ENCODE measurements at places on chromosomes 2 and 18.

GRCh38 chr18:5534845-5535244 is 9.0 kb downstream of the EPB41L3 start:
- no peak for DNase-seq

DNA sequence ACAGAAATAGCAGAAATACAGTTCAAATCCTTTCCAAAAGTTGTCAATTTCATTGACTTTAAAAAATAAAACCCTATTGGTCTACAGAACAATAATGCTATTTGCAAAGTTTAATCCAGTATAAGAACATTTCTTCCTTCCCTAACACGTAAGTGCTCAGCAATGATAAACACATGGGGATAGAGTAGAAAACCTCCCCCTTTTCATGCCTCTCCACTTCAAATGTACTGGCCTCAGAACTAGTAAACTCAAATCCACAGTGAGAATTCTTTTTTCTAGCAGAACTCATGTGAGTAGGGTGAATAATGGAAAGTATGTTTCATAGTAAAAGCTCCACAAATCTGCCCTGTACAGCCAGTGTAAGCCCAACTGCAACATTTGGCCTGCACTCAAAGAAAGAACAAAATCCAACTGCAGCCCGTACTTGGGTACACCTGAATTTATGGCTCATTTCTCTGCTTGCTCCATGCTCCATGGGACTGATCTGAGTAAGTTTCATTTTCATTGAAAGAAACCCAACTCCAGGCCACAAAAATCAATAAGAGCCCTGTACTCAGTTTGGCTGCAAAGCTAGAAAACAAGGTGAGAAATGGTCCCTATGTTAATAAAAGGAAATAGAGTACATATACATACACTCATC is 115.0 kb upstream of the RMDN2 start:
- no peak for DNase-seq

DNA sequence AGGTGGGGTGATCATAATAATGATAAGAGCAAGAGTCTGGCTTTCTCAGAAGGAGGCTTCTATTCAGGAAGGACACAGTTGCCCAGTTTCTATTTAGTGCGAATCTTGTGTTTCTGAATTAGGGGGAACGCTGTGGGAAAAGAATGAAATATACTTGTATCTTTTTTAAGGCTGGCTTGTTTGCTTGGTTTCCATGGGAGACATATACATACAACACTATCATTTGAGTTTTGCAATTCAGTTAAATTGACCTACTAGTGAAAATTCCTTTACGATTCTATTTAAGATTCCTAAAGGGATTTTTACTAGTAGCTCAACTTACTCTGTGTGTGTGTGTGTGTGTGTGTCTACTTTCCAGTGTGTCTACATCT is 24.7 kb upstream of the ANKRD62 start:
- DNase-seq = no peak

DNA sequence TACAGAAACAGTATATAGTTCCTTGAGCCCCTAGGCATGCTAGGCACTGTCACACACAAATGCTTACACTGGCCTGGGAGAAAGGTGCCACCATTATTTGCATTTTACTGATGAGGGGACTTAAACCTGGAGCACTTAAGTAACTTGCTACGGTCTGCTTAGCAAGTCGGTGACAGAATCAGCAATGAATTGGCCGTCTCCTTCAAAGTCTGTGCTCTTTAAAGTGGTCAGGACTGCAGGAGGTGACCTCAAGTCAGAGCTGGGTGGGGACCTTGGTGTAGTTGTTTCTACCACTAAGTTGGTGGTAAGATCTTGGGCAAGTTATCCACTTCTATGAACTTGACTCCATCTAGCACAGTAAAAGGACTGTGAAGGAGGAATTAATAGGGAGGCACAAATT is 34.8 kb downstream of the PTPRM start:
- no peak for DNase-seq

DNA sequence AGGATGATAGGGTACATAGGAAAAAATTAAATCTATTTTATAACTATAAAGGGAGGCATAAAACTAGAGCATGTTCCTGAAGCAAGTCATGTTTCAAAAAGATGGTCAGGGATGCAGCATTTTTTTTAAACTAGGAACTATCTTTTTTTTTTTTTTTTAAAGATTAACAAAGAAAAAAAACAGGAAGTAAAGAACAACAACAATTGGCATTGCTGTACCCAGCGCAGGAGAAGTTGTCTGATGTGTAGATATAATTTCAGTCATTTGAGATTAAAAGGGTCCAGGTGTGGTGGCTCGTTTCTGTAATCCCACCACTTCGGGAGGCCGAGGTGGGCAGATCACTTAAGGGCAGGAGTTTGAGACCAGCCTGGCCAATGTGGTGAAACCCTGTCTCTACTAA is 41.5 kb downstream of the PMAIP1 start:
- no peak for DNase-seq

DNA sequence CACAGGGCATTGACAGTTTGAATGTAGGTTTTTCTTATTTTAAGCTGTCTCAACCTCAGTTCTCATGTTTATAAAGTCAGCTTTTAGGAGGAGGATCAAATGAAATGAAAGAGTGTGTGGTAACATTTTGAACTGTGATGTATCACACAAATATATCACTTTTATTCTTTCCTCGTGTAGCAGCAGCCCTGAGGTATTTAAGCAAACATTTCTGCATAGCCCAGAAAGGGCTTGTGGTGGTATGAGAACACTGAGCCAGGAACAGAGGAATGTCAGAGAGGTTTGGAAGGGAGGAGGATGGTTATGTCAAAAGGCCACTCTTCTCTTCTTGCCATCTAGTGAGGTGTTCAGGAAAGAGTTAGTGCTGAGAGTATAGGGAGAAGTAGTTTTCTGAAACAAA is 150.2 kb downstream of the PARD3B start:
- DNase-seq = no peak

GRCh38 chr18:63590373-63590772 is 3.2 kb downstream of the SERPINB13 start:
- no peak for DNase-seq

- no peak for DNase-seq
Measured at GRCh38 chr18:75752740-75753263, 325.3 kb upstream of the SMIM21 start.

- no peak for DNase-seq
Measured at GRCh38 chr2:36337354-36337753, 18.2 kb upstream of the CRIM1 start.

DNA sequence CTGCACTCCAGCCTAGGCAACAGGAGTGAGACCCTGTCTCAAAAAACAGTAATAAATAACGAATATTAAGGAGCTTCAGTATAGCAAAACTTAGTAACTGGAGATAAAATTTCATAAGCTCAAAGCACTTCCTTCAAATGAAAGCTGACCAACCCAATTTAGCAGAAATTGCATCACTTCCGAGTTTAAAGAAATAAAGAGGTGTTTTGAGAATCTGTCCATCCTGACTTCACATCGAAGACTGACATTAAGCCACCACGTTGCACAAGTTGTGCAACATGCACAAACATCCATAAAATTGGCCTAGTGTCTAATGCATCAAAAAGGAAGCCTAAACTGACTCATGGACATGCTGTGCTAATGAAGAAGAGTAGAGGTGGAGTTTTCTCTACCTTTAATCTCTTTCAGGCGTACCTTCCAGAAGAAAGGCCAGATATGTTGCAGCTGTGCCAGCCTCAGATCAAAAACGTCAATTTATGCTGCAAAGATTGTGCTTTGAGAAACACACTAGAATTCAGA is 7.7 kb upstream of the DSG3 start:
- DNase-seq = no peak

GRCh38 chr2:25521126-25521525 is 152.3 kb downstream of the DTNB start:
- no peak for DNase-seq

GRCh38 chr18:22074282-22075070 is 94.9 kb upstream of the GATA6 start:
- no peak for DNase-seq

- DNase-seq = no peak
Measured at GRCh38 chr2:1448009-1448408, 34.7 kb downstream of the TPO start.

GRCh38 chr2:182064019-182064778 is 78.5 kb downstream of the PPP1R1C start:
- no peak for DNase-seq

DNA sequence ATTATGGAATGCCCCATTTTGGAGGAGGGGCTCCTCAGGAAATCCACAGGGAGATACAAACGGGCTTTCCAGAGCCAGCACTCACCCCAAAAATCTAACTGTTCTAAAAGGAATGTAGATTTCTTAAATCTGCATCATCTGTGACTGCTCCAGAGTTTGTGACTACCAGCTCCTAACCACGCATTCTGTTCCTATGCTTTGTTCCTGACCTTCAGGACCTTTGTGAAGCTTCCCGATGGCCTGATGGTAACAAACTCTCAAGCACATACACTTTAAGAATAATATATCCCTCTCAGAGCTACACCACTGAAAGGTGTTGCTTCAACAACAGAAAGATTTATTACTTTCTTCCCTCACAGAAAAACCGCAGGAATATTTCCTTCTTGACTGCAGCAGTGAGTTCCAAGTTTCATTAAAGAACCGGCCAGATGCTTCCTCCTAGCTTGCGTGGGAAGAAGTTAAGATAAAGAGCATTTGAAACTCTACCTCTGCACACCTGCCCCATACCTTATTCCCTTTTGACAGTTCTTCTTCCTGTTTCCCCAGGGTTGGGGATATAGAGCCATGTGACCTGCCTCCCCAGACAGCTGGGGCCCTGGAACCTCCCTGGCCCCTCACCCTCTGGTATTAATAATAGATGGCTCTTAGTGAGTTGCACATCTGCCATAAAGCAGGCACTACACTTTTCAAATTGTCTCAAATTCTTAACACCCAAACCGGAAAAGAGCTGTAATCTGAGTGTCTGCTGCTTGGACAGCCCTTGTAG is 40.2 kb upstream of the EML4 start:
- no peak for DNase-seq

GRCh38 chr18:75066021-75066880 is 142.7 kb downstream of the PTGR3 start:
- DNase-seq = no peak

DNA sequence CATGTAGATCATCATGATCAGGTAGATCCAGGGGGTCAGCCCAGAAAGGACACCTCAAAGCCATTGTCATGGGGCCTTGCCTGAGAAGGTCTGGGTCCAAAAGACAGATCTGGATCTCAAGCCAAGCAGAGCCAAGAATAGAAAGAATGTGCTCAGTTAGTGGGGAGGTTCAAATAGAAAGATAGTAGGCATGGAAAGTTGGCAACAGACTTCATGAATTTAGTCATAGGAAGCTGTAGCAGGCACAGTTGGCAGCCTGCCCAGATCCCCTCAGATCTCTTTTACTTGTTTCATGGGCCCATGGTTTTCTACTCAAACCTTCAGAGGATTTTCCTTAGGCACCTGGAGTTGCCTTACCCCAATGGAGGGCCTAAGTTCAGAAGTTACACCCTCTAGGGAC is 767.0 kb downstream of the SLC4A3 start:
- no peak for DNase-seq

GRCh38 chr2:196925768-196926561 is 542 bp downstream of the PGAP1 start:
- no peak for DNase-seq

GRCh38 chr18:63259567-63260379 is 59.8 kb downstream of the BCL2 start:
- DNase-seq = no peak

DNA sequence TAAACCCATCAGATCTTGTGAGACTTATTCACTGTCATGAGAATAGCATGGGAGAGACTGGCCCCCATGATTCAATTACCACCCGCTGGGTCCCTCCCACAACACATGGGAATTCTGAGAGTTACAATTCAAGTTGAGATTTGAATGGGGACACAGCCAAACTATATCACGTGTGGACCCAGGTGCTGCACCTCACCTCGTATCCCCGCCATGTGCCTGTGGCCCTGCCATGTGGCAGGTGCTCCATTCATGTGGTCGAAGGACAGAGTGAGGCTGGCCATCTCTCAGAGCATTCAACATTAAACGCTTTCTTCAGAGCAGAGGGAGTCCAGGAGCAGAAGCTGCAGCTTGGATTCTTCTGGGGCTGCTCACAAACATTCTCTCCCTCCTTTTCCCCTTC is 32.3 kb downstream of the MROH2A start:
- DNase-seq = no peak

DNA sequence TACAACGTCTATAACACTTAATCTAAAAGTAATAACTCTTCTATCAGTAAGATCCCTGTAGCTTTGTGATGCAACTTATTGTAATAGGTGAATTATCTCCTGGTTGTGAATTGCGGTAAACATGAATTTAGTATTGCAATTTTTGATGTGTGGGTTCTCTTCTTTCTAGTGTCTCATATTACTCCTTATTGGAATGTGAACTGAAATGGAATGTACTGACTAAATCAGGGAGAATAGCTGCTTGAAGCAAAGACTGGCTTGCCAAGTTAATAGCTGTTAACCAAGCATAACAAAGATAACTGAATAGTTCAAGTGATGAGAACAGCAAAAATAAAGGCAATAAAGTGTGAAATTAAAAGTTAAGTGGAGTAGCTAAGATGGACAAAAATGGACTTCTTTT is 60.5 kb upstream of the TFPI start:
- no peak for DNase-seq

- DNase-seq = no peak
Measured at GRCh38 chr2:151841047-151841424, 12.8 kb upstream of the ARL5A start.

- DNase-seq = no peak
Measured at GRCh38 chr2:162934191-162934590, 95.6 kb upstream of the KCNH7 start.

- DNase-seq = no peak
Measured at GRCh38 chr2:180657054-180657453, 323.4 kb upstream of the UBE2E3 start.

DNA sequence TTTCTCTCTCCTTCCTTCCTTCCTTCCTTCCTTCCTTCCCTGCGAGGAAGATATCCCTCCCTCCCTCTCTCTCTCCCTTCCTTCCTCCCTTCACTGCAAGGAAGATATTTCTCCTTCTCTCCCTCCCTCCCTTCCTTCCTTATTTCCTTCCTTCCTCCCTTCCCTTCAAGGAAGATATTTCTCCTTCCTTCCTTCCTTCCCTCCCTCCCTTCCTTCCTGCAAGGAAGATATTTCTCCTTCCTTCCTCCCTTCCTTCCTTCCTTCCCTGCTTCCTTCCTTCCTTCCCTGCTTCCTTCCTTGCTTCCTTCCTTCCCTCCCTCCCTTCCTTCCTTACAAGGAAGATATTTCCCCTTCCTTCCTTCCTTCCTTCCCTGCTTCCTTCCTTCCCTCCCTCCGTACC is 229.5 kb downstream of the ZBTB7C start:
- no peak for DNase-seq

DNA sequence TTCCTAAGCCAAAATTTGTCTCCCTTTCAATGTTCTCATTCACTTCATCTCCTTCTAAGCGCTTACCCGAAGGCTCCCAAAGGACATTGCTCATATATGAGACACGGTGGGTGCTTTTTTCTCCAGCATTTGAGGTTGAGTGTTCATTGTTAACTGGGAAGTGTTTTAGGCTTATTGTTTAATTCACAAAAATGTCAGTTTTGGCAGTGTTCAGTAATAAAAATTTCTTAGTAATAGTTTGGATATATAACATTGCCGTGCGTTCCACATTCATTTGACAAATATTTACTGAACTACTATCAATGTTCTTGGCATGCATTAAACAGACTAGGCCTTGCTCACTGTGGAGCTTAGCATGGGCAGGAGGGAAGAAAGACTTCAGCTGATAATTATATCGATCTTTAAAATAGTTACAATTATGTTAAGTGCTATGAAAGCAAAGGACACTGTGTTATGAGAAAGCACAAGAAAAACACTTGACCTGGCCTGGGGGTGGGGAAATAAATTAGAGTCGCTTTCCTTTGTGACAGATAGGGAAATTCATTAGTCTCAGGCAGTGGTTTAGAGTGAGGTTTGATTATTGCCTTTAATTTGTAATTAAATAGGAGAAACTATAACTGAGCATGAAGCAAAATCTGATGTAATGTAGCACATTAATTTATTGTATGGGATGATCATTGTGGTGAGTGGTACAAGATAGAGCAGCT is 82.2 kb upstream of the DOCK10 start:
- no peak for DNase-seq

All from CD4-positive, alpha-beta T cell treated with Interleukin-4 for 4 hours (primary cell).